ENCODE measurements at places on chromosomes 7 and 10. TPM values are rescaled to one million over a fixed set of nuclear protein-coding genes. Genes with fewer than 3 reads are reported as not detected.

GRCh38 chr7:131071786-131072504 lies 255.7 kb upstream of the MKLN1 start:
- DNase-seq, result peak; percentile 93

GRCh38 chr10:101032637-101033224 lies 1.7 kb downstream of the SFXN3 start:
- DNase-seq, result peak; percentile 96

SNCG gene
- total RNA-seq, result 46.2 TPM

DNA sequence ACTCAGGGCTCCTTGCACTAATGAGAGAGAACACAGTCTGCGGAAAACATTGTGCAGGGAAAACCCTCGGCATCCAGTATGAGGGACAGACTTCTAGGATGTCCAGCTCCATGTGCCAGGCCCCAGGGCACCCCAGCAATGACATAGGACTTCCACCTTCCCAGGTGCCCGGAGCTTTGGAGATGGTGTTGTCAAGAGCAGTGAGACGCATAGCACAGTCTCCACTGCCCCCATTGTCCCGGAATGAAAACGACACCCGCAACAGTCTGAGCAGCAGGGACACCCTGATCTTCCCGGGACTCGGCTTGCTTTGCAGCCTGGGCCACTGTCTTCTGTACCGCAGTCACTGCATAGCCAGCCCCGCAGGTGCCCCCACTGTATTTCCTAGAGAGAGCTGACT lies 339.2 kb upstream of the ADARB2 start:
- no peak for DNase-seq

DNA sequence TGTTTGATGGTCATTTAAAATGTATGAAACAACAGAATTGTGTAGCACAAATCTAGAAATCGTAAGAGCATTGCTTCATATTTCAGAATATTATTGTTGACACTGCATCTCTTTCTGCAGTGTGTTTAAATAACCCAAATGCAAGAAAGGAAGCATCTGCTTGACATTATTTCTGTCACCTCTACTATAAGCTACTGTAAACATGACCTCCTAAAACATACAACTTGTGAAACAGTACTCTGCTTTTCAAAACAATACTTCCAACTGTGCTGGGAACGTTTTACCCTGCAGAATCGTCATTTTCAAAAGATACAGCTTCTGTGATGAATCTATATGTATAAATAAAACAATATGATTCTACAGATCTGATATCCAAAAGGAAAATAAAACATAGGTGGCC lies 82.0 kb downstream of the RNF133 start:
- DNase-seq, result peak; percentile 42

- DNase-seq, result no peak
Measured at GRCh38 chr10:1034758-1035157, 9.1 kb upstream of the IDI2 start.

GRCh38 chr10:101784558-101784957 lies 1.3 kb upstream of the NPM3 start:
- no peak for DNase-seq

- DNase-seq, result no peak
Measured at GRCh38 chr7:36583318-36583717, 141.0 kb downstream of the AOAH start.

DNA sequence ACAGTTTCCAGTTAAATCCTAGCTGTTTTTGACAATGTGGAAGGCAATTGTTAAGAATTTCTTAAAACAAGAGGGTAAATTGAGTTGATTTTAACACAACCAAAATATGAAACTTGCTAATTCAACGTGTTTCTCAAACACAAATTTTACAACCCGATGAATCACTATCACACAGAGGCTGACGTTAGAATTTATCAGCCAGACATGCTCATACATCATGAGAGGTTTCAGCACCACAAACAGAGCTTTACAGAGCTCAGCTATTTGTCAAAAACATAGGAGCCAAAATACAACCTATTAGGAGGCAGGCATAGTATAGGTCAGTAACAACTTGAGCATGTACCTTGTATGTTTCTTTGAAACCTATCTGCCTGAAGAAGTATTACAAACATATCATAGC lies 36.1 kb downstream of the LRRN3 start:
- DNase-seq, result peak; percentile 14

EBLN1 gene
- not detected for total RNA-seq

GRCh38 chr7:23017309-23017708 lies 3.4 kb upstream of the HYCC1 start:
- no peak for DNase-seq

GRCh38 chr7:98733036-98733435 lies 116.0 kb downstream of the NPTX2 start:
- DNase-seq, result peak; percentile 15

GRCh38 chr10:60973086-60973485 lies 29.1 kb upstream of the RHOBTB1 start:
- DNase-seq, result no peak

- no peak for DNase-seq
Measured at GRCh38 chr10:59060852-59061251, 115.6 kb upstream of the PHYHIPL start.

WDR11 gene
- 58.0 TPM for total RNA-seq

DNA sequence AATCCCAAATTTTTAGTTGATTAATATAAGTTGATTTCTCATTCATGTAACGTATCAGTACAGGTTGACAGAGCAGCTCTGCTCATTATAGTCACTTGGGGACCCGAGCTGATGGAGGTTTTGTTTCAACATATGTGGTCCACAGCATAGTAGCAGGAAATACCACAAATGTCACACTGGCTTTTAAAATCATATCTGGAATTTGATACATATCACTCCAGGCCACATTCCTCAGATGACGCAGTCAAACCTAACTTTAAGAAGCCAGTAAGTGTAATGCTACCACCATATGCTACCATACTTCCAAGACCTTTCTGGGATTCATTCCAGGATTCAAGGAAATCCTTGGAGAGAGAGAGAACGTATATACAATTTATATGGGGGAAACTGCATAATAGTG lies 156.3 kb downstream of the PHF14 start:
- peak; percentile 5 for DNase-seq

DNA sequence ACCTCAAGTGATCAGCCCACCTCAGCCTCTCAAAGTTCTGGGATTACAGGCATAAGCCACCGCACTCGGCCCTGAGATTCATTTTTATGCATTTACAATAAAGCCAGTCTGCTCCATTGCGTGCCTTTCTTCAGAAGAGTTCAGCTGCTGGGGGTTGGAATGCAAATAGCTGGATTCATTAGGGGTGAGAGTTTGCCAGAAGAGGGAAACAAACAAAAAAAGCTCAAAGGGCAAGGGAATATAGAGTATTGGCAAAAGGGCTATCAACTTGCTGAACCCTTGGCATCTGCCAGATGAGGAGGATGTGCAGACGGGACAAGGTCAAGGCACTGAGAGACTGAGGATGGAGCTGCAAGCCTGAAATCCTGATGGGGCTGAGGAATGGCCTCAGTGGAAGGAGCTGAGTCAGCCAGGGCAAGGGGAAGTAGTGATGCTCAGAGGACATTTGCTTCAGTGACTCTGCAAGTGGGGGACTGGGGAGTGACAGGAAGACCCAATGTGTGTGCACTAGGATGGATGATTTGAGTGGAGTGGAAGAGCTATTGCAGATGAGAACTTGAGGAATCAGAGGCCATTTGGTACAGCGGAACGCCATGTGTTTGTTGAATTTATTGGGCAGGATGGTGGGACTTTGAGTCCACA lies 75.0 kb upstream of the ARMC3 start:
- DNase-seq, result no peak

DNA sequence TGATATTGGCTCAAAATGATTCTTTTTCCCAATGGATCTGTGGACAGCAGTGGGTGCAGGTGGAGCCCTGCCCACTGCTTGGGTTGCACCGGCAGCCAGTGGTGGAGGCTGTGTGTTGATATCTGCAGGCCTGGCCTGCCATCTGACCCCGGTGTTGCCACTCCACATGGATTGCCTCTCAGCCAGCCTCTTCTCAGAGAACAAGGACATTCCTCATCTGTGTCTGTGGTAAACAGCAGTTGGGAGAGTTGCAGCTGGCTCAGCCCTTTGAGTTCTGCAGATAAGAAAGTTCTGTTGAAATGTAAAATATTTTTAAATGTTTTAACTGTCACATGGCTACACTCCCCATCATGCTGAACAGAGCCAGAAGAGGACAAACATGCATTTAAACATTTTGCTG lies 374.9 kb upstream of the CELF2 start:
- DNase-seq, result no peak

CCDC71L gene
- 101 TPM for total RNA-seq

GRCh38 chr7:77661816-77662215 lies 34.4 kb upstream of the RSBN1L start:
- DNase-seq, result no peak

DENND2A gene
- total RNA-seq, result 0.22 TPM

DNA sequence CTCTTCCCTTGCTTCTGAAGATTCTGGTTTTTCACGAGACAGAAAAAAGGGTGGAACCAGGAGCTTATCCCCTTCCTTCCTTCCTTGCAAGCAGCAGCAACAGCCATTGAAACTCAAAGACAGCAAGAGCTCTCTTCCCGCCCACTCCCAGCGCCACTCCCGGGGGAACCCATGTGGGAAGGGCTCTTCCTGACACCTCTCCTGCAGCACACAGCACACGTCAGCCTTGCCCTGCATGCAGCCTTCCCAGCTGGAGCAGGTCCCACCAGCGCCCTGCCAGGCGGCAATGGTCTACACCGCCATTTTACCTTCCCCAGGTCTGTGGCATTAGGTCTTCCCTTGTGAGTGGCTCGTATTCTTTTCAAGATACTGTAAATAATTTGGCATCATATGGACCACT lies 161.8 kb downstream of the MGMT start:
- no peak for DNase-seq

KLF14 gene
- total RNA-seq, result not detected

SFMBT2 gene
- 0.65 TPM for total RNA-seq

GRCh38 chr7:47704936-47705335 lies 123.0 kb upstream of the TNS3 start:
- DNase-seq, result no peak

BMPR1A gene
- total RNA-seq, result 0.65 TPM

AGBL3 gene
- 0.44 TPM for total RNA-seq

SCIN gene
- not detected for total RNA-seq

DNA sequence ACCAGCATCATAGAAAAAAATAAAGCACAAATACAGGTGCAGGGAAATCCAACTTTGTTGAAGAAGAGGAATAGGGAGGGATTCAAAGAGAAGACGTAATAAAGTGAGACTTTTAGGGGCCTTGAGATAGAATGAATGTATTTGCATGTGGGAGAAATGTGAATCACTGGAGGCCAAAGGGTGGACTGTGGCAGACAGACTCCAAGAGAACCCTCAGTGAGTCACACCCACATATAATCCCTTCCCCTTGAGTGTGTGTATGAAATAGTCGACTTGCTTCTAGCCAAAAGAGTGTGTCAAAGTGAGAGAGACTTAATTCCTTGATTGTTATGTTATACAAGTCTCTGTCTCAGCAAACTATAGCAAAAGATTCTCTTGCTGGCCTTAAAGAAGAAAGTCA lies 101.3 kb upstream of the GHITM start:
- DNase-seq, result no peak

LIPJ gene
- total RNA-seq, result not detected

MNX1 gene
- total RNA-seq, result not detected

CYP3A4 gene
- not detected for total RNA-seq

Data from lung microvascular endothelial cell (primary cell).